ENCODE measurements at places on chromosomes 3 and 15. TPM values are rescaled to one million over a fixed set of nuclear protein-coding genes. Genes with fewer than 3 reads are reported as not detected.

DNA sequence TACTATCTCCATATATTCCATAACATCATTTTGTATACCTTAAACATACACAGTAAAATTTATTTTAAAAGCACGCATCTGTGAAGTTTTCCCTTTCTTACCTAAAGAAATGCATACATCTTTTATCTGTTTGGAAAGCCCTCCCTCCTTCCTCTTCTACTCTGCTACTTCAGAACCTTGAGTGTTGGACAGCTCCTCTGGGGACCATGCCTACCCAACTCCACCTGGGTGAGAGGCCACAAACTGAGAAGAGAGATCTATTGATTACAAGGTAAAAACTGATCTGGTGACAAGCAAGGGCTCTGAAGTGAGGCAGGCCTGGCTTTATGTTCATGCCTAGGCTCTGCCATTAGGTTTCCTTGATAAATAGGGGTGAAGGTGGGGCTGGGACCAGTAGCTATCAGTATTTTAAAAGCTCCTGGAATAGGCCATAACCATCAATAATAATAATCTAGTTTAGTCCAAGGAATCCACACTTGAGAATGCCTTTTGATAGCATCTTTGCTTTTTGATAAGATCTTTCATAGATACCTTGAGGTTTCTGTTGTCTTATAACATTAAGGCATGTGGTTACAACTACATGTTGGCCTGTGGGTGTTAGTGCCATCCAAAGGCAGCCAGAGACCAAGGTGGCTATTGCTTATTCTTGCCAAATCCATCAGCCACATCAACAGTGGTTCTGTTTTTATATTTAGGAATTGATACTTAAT lies 148.8 kb downstream of the KCNMB2 start:
- no peak for DNase-seq
- no peaks in the 10 kb centered on the region for H3K4me1 ChIP-seq
- no peak overlapping the region for H3K4me3 ChIP-seq

GRCh38 chr15:20106026-20106425 lies 435.6 kb downstream of the GOLGA6L6 start:
- no peak for DNase-seq
- no peaks in the 10 kb centered on the region for H3K36me3 ChIP-seq
- H3K27me3 ChIP-seq, result no peaks in the 10 kb centered on the region
- no peak overlapping the region for H3K27ac ChIP-seq
- no peak overlapping the region for H3K4me3 ChIP-seq
- no peaks in the 10 kb centered on the region for H3K4me1 ChIP-seq

REC114 gene
- 0.15 TPM for polyA plus RNA-seq

ZMYND10 gene
- polyA plus RNA-seq, result 0.99 TPM

Data from large intestine (tissue), 12 donors.